ENCODE measurements at places on chromosomes 16 and 17. TPM values are rescaled to one million over a fixed set of nuclear protein-coding genes. Genes with fewer than 3 reads are reported as not detected.

Gene ARHGDIG
- total RNA-seq, result 0.70 TPM

Gene PROCA1
- total RNA-seq, result 0.73 TPM

Gene MT4
- not detected for total RNA-seq

Gene FGF11
- 0.86 TPM for total RNA-seq

Gene ST6GALNAC2
- total RNA-seq, result 4.0 TPM

Gene CD79B
- 0.81 TPM for total RNA-seq

Gene CFDP1
- 27.7 TPM for total RNA-seq

Gene MSRB1
- 124 TPM for total RNA-seq

Gene C17orf50
- not detected for total RNA-seq

Gene CTRL
- 0.73 TPM for total RNA-seq

Gene NACA2
- total RNA-seq, result not detected

Gene SYT17
- 7.7 TPM for total RNA-seq

Gene CDT1
- total RNA-seq, result 0.50 TPM

Gene ST6GALNAC1
- total RNA-seq, result 0.75 TPM

Gene MMP15
- 39.5 TPM for total RNA-seq

Gene NTN3
- 3.6 TPM for total RNA-seq

Gene CDRT15L2
- not detected for total RNA-seq

Gene UBALD2
- 23.8 TPM for total RNA-seq

Gene TEKT5
- 2.1 TPM for total RNA-seq

Gene DHODH
- total RNA-seq, result 28.4 TPM

Measured in left lobe of liver (tissue), 2 donors.